ENCODE measurements at places on chromosomes 7 and 10.

GRCh38 chr7:92072708-92073107 lies 61.6 kb downstream of the CYP51A1 start:
- no peak for DNase-seq

GRCh38 chr7:45525057-45525456 lies 49.1 kb upstream of the ADCY1 start:
- DNase-seq = no peak

- no peak for DNase-seq
These were observed 189.4 kb downstream of the KCNMA1 start for GRCh38 chr10:77448226-77448625.

DNA sequence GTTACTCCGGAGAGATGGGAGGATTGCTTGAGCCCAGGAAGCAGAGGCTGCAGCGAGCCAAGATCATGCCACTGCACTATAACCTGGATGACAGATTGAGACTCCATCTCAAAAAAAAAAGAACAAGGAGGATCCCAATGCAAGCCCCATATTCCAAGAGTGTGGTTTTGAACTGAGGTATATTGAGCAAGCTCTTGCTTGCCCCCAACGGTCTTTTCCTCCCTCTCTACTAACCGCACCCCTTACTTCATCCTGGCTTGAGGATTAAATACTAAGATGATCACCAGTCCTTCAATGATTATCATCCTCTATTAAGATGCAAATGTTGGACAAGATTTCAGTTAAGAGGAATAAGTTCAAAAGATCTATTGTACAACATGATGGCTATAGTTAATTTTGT lies 12.5 kb upstream of the SRGN start:
- DNase-seq = no peak

- no peak for DNase-seq
These were observed 17.3 kb downstream of the ZNF775 start for GRCh38 chr7:150396426-150396825.

All from inflammatory macrophage treated with lipopolysaccharide for 1 hour (primary cell).